ENCODE measurements at places on chromosomes 5 and 9.

DNA sequence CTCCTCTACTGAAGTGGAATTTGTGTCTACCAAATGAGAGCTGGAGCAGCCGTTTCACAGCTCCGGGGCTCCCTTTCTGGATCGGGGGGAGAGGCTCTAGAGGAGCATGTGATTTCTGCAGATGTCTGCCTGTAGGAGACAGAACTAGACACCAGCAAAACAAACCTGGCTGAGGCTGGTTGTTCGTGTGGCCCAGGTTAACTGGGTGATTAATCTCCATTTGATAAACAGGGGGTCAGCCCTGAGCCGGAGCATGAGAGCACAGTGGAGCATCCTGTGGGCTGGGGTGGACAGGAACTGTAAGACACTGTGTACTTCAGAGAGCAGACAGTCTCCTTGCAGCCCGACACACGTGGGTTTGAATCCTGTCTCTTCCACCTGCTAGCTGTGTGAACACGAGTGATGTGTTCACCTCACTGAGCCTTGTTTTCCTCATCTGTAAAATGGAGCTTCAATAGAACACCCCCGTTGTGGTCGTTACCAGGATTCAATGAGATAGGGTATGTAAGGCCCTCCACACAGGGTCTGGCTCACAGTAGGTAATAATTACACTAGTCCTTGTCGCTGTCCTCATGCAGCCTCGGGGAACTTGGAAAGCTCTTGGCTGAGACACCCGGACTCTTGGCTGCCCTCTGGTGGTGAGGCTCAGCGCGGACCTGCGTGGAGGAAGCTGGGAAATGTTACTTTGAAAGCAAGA, 12.9 kb downstream of the CXCL14 start:
- DNase-seq, result peak; percentile 23

- DNase-seq, result no peak
Observed at GRCh38 chr9:297104-297972, 82.7 kb downstream of the DOCK8 start.

DNA sequence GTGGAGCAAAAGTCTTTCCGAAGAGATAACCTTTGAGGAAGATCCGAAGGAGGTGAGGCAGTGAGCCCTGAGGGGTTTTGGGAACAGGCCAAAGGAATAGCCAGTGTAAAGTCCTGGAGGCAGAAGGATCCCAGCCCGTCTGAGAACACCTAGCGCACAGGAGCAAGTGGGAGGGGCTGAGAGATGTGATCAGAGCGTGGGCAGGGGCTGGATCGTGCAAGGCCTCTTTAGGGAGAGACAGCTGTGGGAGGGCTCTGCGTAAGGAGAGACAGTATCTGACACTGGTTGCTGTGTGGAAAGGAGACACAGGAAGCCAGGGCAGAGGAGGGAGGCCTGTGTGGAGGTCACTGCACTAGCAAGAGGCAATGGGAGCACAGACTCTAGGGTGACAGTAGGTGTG, 68.2 kb downstream of the BARX1 start:
- DNase-seq, result no peak

GRCh38 chr5:159021901-159022556, 77.7 kb downstream of the EBF1 start:
- DNase-seq, result peak; percentile 42
